KBM-7 (cell line): ENCODE measurements at places on chromosomes 7 and 10.

- no peak for DNase-seq
These were observed 18.4 kb downstream of the NKX2-3 start for GRCh38 chr10:99551158-99551557.

GRCh38 chr10:104323760-104324201 lies 14.5 kb downstream of the ITPRIP start:
- no peak for DNase-seq

DNA sequence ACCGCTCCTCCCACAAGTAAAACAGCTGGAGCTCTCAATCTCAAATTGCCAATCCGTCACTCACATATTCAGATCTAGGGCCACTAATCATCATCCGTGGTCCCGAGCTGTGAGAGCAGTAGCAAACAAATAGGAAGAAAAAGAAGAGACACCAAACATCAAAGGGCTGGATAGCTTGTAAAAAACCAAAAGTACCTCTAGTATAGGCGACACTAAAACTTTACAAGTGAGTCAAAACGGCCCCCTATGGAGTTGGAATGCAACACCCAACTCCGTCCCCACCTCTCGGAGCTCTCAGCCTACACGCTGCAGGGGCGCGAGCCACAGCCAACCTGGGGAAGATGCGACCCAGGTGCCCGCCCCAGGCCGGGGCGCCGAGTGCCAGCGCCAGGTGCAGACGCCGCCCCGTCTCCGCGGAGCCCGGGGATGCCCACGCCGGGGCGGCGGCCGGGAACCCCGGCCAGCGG lies 581 bp downstream of the FAM3C start:
- DNase-seq: peak; percentile 50

- DNase-seq: no peak
These were observed 6.5 kb downstream of the DEPP1 start for GRCh38 chr10:44971935-44972757.

DNA sequence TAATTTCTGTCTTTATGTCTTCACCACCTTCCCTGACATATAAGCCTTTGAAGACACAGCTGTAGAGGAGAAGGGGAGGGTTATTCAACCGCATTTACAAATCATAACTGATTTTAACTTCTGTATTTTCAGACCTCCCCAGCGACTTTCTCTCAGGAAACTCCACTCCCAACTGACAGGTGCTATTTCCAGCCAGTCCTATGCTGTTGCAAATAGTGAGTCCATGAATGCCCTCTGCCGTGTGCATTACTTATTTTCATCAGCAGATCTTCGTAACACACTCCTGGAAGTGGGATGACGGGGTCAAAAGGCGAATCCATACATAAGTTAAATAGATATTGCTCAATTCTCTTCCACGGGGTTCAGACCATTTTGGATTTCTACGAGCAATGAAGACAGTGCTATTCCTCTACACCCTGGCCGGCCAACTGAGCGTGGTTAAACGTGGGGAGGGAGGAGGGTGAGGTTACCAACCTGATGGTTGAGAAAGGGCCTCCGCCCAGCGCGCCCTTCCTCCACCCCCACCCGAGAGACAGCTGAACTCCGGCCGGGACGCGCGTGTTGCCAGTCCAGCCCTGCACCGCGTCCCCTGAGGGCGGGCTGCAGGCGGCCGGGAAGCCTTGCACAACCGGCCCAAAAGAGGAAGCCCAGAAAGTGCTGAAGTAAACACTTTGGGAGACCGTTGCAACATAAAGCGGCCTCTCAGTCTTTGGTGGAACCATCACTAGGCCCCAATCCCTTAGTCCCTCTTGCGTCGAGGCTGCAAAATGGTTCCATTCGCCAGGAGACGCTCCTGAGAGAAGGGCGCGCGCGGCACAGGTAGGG lies at the start of gene APBB1IP:
Gene APBB1IP, plus strand, starts transcription at position 705 of the 825 bp plus-strand sequence. CDS start 53,986 bp downstream, outside the sequence.
- DNase-seq: peak; percentile 95

DNA sequence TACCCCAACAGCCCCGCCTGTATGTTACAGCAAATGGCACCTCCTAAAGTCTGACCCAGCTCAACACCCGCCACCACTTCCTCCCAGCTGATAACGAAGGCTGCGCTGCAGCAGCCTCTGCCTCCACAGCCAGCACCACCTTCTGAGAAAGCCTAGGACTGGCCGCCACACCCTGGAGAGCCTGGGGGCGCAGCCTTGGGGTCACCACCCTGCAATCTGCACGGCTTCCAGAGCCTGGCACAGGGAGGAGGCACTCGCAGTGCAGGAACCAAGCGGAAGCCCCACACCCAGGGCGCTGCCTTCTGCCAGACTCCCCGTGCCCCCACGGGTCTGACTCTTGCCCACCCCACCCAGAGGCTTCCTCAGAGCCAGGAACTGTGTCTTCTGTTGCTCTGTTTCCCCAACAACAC lies 112.5 kb downstream of the MAD1L1 start:
- DNase-seq: no peak

- DNase-seq: no peak
These were observed 130.9 kb upstream of the MKLN1 start for GRCh38 chr7:131196803-131197202.

DNA sequence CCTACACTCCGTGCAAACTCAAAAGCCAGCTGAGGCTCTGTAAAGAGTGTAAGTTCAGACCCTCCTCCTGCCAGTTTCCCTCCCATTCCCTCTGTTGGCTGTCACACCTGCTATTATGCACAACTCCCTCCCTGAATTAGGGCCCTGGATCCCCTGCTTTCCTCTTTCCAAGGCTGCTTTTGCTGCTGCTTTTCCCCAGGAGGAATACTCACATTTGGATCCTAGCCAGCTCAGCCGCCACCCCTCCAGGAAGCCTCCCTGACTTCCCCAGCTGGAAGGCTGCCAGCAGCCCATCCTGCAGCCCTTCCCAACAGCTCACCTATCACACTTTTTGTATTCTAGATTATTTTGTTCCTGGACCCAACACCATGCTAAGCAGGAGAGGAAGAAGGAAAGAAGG lies 40.9 kb upstream of the WDR11 start:
- no peak for DNase-seq

DNA sequence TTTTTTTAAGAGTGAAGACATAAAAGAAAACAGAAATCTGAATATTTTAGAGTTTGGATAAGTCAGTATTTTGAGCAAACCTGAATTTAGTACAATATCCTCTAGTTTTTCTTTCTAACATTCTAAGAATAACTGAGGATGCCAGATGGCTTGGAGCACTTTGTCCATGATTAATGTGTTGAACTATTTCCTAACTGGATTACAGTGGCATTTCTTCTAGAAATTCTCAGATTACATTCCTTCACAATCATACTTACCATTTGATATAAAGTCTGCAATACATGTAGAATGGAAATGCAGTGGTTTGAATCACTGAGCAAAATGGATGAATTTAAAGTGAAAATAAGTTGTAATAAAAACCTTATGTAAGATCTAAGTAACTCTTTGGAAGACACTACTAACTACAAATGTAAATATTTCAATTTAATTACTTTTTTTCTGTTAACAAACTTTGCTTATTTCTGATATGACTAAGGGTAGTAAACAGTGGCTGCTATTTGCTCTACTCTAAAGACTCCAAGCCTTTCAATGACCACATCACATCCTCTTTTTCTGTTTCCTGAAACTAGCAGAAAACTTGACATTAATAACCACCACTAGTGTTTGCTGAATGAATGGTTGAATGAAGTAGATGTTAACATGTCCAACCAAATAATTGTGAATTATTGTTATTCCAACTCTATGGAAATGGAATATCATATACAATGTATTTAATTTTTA lies 102.8 kb downstream of the PRKG1 start:
- DNase-seq: no peak

- peak; percentile 23 for DNase-seq
These were observed 198.1 kb upstream of the NFE2L3 start for GRCh38 chr7:25953859-25954258.

DNA sequence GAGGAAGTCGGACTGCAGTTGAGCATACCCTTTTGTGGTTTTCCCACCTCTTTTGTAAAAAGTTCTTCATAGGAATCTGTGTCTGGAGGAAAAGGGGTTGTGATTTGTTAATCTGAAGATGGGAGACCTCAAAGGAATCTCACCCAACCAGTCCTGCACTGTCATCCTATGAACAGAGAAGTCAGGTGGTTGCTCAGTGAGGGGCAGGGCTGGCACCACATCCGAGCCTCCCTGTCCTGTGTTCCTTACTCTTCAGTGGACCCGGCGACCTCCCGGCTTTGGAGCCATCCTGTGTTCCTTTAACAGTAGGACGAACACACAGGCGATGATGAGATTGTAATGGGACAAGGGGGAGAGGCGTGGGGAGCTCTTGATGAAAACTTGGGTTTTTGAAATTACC lies 2.8 kb upstream of the MGMT start:
- no peak for DNase-seq

- DNase-seq: no peak
These were observed 270.7 kb downstream of the BAMBI start for GRCh38 chr10:28948046-28948445.
